Breast epithelium (tissue), 4 donors: ENCODE measurements at places on chromosomes 7 and 10. TPM values are rescaled to one million over a fixed set of nuclear protein-coding genes. Genes with fewer than 3 reads are reported as not detected.

The IDI2 gene
- not detected for total RNA-seq

DNA sequence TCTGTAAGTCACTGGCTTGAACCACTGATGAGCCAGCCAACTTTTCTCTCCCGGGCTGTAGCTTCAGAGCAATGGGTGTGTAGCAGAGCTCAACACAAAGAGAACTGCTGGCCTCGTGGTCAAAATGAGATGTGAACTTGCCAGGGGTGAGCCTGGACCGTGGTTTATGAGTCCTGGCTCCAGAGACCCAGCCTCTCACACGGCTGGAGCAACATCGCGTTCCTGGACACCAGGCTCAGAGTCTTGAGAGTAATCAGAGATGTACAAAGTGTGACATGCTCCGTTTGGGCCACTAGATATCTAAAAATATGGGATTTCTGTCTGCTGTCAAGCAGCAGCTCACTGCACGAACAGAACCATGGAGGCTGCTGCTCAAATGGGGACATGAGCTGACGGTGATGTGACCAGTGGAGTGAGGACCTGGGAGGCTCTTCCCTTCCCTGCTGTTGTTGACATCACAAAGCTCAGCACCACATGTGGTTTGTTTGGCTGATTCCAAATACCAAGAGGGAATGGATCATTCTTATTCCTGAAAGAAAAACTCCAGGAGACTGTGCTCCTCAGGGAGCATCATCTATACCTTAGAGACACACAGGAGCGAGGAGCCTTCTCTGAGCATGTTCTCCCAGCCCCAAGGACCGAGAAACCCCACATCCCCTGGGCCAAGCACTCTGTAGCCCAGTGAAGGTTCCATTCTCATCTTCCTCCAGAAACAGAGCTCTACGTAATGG is 9.2 kb upstream of the SVIL start:
- DNase-seq, result no peak

GRCh38 chr10:46198516-46198915 is 88.3 kb upstream of the ANTXRL start:
- DNase-seq, result no peak

DNA sequence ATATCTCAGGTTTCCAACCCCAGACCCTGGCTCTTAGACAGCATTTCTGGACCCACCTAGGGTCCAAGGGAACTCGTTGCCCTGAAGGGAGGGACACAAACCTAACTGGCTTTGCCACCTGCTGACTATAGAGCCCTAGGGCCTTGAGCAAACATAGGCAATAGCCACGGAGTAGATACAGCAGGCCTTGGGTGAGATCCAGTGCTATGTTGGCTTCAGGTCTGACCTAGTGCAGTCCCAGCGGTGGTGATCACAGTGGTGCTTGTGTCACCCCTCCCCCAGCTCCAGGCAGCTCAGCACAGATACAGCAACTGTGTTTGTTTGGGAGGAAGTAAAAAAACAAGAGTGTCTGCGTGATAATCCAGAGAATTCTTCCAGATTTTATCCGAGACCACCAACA is 9.7 kb upstream of the TNKS2 start:
- DNase-seq, result peak; percentile 25

DNA sequence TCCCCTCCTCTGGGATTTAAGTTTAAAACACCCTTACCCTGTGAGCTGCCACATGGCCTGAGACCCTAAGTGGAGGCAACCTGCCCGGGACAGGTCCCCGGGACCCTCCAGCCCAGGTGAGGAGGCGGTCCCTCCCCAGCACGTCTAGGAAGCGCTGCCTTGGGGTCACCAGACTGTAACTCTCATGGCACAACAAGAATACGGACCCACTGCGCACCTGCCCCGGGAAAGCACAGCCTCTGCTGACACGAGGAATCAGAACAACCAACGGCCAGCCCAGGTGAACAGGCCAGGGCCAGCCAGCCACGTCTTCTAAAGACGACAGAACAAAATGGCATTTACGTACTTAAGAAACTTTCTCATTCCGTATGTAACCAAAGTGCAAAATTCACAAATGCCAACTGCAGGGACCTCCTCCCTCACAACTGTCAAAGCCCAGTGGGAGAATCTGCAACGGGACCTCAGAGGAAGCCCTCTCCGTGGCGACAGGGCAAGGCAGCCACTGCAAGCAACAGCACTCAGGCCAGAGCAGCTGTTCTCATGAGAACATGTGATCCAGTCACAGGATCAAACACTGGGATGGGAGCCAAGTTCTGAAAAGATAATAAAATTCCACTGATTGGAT is 208.4 kb downstream of the DIP2C start:
- no peak for DNase-seq
